ENCODE measurements at places on chromosomes 1 and 21. TPM values are rescaled to one million over a fixed set of nuclear protein-coding genes. Genes with fewer than 3 reads are reported as not detected.

DNM3 gene
- polyA plus RNA-seq, result 1.9 TPM

NTRK1 gene
- not detected for polyA plus RNA-seq

CLCA4 gene
- polyA plus RNA-seq, result not detected

KCNJ10 gene
- polyA plus RNA-seq, result not detected

FCRL6 gene
- not detected for polyA plus RNA-seq

UBL4B gene
- not detected for polyA plus RNA-seq

CFH gene
- 83.0 TPM for polyA plus RNA-seq

F3 gene
- polyA plus RNA-seq, result 269 TPM

COQ8A gene
- 3.8 TPM for polyA plus RNA-seq

CFAP298 gene
- 26.6 TPM for polyA plus RNA-seq

GFI1 gene
- polyA plus RNA-seq, result 0.10 TPM

C4BPA gene
- not detected for polyA plus RNA-seq

NBPF20 gene
- polyA plus RNA-seq, result 2.7 TPM

C1orf167 gene
- 0.39 TPM for polyA plus RNA-seq

KCNT2 gene
- polyA plus RNA-seq, result 0.87 TPM

PLXNA2 gene
- polyA plus RNA-seq, result 0.80 TPM

RGSL1 gene
- not detected for polyA plus RNA-seq

FCGR1A gene
- not detected for polyA plus RNA-seq

CYP4X1 gene
- polyA plus RNA-seq, result 0.02 TPM

FCRLA gene
- 0.56 TPM for polyA plus RNA-seq

RAP1GAP gene
- polyA plus RNA-seq, result 0.02 TPM

DSCAM gene
- polyA plus RNA-seq, result 0.02 TPM

OLFML2B gene
- 7.9 TPM for polyA plus RNA-seq

VWA1 gene
- 1.7 TPM for polyA plus RNA-seq

SMIM1 gene
- not detected for polyA plus RNA-seq

UBASH3A gene
- polyA plus RNA-seq, result not detected

RHBDL2 gene
- polyA plus RNA-seq, result 1.2 TPM

MOV10 gene
- polyA plus RNA-seq, result 51.8 TPM

ZBTB21 gene
- polyA plus RNA-seq, result 9.1 TPM

RAD54L gene
- polyA plus RNA-seq, result 1.3 TPM

BMP8B gene
- not detected for polyA plus RNA-seq

VSIG8 gene
- polyA plus RNA-seq, result not detected

GBP7 gene
- not detected for polyA plus RNA-seq

MAEL gene
- not detected for polyA plus RNA-seq

GBP6 gene
- polyA plus RNA-seq, result not detected

HCN3 gene
- 0.86 TPM for polyA plus RNA-seq

PCSK9 gene
- polyA plus RNA-seq, result 0.61 TPM

SH2D2A gene
- not detected for polyA plus RNA-seq

S100A2 gene
- 10.3 TPM for polyA plus RNA-seq

IL19 gene
- not detected for polyA plus RNA-seq

OPTC gene
- polyA plus RNA-seq, result not detected

SPRR2E gene
- polyA plus RNA-seq, result not detected

ZBTB8B gene
- polyA plus RNA-seq, result not detected

RGS8 gene
- polyA plus RNA-seq, result not detected

TMEM61 gene
- polyA plus RNA-seq, result not detected

LYPD8 gene
- polyA plus RNA-seq, result not detected

HPCAL4 gene
- not detected for polyA plus RNA-seq

FAM72C gene
- polyA plus RNA-seq, result 2.3 TPM

All from fibroblast of lung (primary cell).